ENCODE measurements at places on chromosomes 6 and 20. TPM values are rescaled to one million over a fixed set of nuclear protein-coding genes. Genes with fewer than 3 reads are reported as not detected.

DNA sequence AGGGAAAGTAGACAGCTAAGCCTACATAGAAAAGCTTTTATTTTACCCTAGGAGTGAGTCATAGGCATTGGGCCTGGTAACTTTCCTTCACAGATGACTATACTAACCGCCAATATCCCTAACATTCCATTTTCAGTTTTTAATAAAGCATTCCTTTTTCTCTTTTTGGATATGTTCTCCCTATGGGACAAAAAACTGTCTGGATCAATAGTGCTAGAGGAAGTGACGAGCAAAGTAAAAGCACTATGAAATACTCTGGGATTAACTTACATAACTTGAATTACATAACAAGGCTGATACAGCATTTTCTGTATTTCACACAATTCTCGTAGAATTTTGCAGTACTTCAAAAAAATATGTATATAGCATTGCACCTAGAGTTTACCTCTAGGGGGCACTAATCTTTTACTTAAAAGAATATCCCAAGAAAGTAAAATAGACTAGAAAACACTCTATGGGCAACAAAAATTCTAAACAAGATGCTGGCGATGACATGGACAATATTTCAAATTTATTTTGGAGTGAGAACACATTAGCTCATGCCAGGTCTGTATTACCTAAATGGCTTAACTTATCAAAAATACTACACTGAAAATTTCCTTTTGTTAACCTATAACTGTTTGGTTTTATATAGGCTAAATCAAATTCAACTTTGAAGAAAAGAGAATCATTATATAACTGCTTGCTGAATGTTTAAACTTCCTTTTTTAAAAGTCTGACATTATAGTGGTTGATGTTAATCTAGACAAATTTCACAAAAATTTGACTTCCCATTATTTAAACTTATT, 66.3 kb upstream of the DST start:
- DNase-seq = peak; percentile 86

- DNase-seq = peak; percentile 38
Observed at GRCh38 chr20:43459022-43459942, 1.6 kb downstream of the SRSF6 start.

GRCh38 chr20:59752101-59752586, 147.8 kb downstream of the PHACTR3 start:
- DNase-seq = no peak

GRCh38 chr20:17490501-17490900, 40.7 kb downstream of the BFSP1 start:
- no peak for DNase-seq

- DNase-seq = no peak
Observed at GRCh38 chr6:40611912-40612311, 24.7 kb upstream of the LRFN2 start.

GJA10 gene
- not detected for total RNA-seq

- DNase-seq = no peak
Observed at GRCh38 chr20:24589815-24590177, 120.4 kb downstream of the SYNDIG1 start.

KCNB1 gene
- 0.11 TPM for total RNA-seq

PDYN gene
- total RNA-seq = not detected

DNA sequence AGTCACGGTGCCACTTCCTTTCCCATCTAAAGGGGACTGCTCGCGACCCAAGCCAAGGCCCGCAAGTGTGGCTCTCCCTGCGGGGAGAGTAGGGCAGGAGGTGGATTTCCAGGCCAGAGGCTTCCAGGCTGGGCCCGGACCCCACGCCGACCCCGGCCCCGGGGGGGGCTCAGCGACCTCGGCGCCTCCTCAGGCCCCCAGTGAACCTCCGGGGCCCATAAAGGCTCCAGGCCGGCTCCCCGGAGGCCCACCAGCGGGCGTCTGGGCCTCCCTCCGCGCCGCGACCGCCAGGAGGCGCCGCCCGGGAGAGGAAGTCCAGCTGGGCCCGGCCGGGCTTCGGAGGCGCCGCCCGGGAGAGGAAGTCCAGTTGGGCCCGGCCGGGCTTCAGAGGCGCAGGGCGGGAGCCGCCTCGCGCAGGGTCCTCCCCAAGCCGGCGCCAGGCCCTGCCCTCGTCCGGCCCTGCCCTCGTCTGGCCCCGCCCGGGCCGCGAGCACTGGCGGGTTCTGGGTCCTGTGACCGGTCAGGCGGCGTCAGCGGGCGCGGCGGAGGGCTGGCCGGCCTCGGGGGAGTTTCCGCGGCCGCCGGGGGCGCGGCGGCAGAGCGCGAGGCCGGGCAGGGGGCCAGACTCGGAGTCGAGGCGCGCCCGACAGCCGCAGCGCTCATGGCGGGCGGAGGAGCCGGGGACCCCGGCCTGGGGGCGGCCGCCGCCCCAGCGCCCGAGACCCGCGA, at the start of gene RAB32:
Gene RAB32, plus strand, starts transcription at position 623 of the 729 bp plus-strand sequence. Its CDS starts 39 bp downstream, at position 662.
- DNase-seq = peak; percentile 99

- no peak for DNase-seq
Observed at GRCh38 chr6:123635144-123635543, 1.6 kb downstream of the TRDN start.

DDO gene
- total RNA-seq = not detected

- peak; percentile 32 for DNase-seq
Observed at GRCh38 chr20:36726168-36726567, 19.7 kb downstream of the NDRG3 start.

DACT2 gene
- not detected for total RNA-seq

DNA sequence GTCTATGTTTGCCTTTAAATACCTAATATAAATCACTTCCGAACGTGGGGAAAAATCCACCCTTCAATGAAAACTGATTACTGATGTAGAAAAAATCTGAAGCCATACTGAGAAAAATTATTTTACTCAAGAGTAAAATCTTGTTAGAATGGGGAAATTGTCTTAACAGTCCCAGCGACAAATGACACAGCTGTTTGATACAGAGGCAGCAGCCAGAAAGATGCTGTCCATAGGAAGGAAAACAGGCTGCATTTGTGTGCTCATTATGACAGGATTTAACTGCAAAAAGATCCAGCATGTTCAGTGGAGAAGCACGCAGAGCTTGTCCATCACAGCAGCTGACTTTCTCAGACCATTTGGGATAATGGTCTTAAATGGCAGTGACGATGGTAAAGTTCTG, 443.0 kb downstream of the TFAP2B start:
- no peak for DNase-seq

OTOR gene
- total RNA-seq = not detected

DNA sequence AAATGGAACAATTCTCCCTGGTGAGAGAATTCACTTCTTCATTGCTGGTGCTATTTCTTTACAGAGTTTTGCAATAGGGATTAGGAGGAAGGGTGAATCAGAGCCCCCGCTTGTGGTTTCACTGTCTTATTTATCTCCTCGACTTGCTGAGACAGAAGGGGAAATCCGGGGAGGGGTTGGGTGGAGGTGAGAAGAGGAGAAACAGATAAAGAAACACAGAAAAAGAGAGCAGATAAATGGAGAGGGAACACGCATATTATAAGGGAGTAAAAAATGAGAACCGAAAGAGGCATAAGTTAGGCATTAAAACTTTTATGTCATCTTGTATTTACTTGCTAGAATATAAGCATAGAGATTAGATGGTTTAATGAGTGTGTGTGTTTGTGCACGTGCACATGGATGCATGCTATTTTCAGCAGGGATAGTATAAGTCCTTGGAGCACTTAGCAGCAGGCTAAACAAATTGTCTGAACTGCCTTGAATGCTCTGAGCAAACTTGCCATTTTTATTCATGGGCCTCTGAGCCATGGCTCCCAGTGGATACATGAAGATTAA, 105.0 kb downstream of the OLIG3 start:
- DNase-seq = no peak

SRSF12 gene
- under 0.01 TPM for total RNA-seq

KIF16B gene
- total RNA-seq = 3.9 TPM

DNA sequence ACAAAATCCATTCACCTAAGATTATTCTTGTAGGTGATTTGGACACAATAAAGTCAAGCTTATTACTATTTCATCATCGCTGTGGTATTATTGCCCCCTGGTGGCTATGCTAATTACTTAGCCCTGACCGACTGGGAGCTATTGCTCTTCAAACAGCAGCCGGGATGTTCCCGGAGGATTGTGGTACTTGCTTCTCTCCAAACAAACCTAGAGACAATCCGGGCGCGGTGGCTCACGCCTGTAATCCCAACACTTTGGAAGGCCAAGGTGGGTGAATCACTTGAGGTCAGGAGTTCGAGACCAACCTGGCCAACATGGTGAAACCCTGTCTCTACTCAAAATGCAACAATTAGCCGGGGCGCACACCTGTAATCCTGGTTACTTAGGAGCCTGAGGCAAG, 15.4 kb upstream of the STMND1 start:
- DNase-seq = peak; percentile 81

DNA sequence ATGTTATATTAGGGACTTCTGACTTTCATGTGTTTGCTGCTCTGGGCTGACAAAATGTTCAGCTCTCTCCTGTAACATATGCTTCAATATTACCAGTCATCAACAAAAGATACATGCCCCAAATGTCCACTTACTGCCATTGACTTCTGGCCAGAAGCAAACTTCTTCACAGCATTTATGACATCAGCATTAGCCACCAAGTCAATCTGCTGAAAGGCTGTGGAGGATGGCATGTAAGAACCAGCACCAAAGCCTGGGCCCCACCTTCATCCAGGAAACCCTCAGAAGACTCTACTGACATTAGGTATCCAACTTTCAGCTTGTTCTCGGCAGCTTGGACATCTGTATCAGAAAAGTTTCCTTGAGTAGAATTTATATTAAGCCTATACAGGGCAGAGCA, 595.5 kb downstream of the COL12A1 start:
- peak; percentile 48 for DNase-seq

- DNase-seq = no peak
Observed at GRCh38 chr20:32232326-32232886, 24.7 kb downstream of the POFUT1 start.

ZNF831 gene
- total RNA-seq = not detected

- no peak for DNase-seq
Observed at GRCh38 chr20:60822699-60823607, 429.1 kb upstream of the CDH4 start.

DNA sequence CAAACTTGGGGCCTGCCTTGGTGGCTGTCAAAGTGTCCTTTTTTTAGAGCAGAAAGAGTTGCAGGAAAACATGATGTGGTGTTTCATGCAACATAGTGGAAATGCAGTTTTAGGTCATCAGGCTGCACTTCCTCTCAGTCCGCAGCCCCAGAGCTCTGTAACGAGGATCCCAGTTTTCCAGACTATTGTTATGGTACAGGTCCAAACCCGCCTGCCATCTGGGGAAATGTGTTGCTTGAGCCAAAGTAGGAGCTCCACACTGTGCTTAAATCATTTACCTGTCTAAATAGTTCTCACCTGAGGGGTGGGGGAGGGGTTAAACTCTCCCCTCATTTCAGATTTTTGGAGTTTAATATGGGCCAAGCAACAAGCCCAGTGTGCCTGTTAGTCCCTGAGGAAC, 59.8 kb downstream of the GOPC start:
- no peak for DNase-seq

OR2B2 gene
- total RNA-seq = not detected

- no peak for DNase-seq
Observed at GRCh38 chr20:51400051-51400926, 142.2 kb downstream of the NFATC2 start.

CYP21A2 gene
- total RNA-seq = not detected

DNA sequence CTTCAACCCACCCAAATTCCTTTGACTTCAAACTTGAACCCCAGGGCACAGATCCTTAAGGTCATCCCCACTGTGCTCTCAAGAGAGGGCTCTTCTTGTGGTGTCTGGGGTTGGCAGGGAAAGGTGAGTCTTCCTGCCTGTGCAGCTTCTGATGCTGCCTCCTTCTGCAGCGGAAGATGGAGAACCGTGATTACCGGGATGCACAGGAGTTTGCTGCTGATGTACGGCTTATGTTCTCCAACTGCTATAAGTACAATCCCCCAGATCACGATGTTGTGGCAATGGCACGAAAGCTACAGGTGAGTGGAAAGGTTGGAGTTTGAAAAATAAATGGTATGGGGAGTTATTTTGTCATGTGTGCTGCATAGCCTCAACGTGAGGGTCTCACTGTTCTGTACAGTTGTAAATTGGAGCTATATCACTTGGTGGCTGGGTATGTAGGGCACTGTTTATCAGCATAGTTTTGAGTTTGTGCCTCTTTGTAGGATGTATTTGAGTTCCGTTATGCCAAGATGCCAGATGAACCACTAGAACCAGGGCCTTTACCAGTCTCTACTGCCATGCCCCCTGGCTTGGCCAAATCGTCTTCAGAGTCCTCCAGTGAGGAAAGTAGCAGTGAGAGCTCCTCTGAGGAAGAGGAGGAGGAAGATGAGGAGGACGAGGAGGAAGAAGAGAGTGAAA, 9.0 kb downstream of the BRD2 start:
- DNase-seq = no peak

DNA sequence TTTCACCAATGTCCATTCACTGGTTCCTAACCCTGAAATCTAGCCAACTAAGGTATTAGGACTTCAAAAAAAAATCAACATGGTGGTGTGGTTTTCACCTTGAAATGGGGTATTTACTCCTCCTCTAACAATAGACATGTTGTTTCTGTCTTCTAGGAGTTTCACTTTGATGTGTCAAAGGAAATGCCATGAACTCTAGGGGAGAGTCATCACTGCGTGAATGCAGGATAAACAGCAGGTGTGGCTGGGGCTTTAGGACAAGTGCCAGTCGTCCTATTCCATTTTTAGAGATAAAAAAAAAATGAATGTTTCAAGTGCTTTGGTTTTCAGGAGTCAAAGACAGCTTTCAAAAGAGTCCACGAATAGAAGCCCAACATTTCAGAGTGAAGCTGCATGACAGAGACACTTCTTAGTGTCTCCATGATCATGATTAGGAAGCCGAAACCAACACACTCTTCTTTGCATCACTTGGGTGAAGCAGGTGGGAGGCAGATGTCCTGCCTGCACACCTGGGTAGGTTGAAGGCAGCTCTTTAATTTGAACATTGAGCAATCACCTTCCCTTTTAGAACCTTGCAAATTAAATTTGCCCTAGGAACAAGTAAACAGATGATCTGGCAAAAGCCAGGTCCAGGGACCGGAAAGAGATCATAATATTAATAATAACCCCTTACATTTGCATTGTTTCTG, 328.5 kb upstream of the PRDM1 start:
- no peak for DNase-seq

PBOV1 gene
- not detected for total RNA-seq

GRCh38 chr20:51789434-51789833, 12.9 kb downstream of the SALL4 start:
- no peak for DNase-seq

- peak; percentile 52 for DNase-seq
Observed at GRCh38 chr6:17419189-17419575, 25.8 kb downstream of the CAP2 start.

GRCh38 chr6:42046464-42047212, 3.7 kb upstream of the TAF8 start:
- peak; percentile 13 for DNase-seq

- no peak for DNase-seq
Observed at GRCh38 chr20:32296819-32297420, 19.5 kb downstream of the KIF3B start.

DNA sequence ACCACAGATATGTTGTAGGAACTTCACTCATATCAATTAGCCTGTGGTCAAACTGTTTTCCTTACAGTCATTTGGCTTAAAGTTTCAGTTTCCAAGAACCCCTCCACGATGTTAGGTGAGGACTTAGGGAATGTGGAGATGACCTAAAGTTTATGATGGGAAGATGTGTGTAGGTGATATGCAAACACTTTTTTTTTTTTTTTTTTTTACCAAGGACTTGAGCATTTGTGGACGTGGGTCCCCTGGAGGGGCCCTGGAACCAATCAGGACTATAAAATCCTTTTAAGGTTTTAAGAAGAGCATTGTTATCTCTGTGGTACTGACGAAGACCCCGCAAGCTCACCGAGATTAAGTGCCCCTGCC, 478 bp upstream of the MTHFD1L start:
- DNase-seq = peak; percentile 27
